ENCODE measurements at places on chromosomes 13 and 19. TPM values are rescaled to one million over a fixed set of nuclear protein-coding genes. Genes with fewer than 3 reads are reported as not detected.

The MEDAG gene
- total RNA-seq, result 0.49 TPM

The NLRP7 gene
- total RNA-seq, result not detected

The FCER2 gene
- total RNA-seq, result under 0.01 TPM

The PTGIR gene
- total RNA-seq, result 0.25 TPM

The CACTIN gene
- 16.2 TPM for total RNA-seq

The SIGLEC11 gene
- total RNA-seq, result under 0.01 TPM

The KLK1 gene
- total RNA-seq, result 0.25 TPM

The ZNF8 gene
- 17.9 TPM for total RNA-seq

Measured in temporal lobe (tissue), 4 donors.